Stimulated activated CD4-positive, alpha-beta T cell treated with anti-CD3 and anti-CD28 coated beads, Interleukin-12 subunit alpha, Interleukin-12 subunit beta, amount 100 ng/mL, for 4 hours (primary cell): ENCODE measurements at places on chromosomes 4 and X.

GRCh38 chr4:103493450-103494159 is 226.2 kb downstream of the TACR3 start:
- no peak for DNase-seq

GRCh38 chr4:17635056-17635455 is 20.6 kb downstream of the MED28 start:
- DNase-seq = no peak

DNA sequence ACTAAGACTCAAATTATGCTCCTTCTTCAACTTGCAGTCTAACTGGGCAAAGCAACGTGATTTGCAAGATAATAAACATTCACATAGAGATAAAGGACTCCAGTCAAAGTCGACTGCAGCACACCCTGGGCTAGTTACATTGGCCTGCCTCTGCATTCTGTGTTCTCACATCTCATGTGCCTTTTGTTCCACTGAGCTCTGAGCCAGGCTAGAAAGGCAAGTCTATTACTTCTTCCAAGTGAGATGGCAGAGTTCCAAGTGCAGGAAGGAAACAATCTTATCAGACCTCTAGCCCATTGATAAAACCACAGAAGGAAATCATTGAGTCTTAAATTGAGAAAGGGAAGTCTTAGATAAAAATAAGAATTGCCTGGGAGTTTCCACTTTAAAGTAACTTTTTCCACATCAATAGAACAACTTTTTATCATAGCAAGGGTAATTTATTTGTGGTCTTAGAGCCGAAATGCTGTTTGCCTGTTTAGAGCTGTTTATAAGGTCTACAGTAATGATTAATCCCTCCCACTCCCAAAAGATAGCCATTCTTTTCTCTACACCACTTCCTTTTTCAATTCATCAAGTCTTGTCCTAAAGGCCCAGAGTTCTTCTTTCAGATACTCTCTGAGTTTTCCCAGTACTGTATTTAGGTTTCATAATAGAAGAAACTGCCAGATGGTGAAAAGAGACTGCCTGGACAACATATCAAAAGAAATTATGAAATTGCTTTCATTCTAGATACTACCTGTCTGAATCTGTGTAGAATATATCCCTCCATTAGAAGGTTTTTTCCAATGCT is 200.2 kb downstream of the GUCY2F start:
- no peak for DNase-seq

- no peak for DNase-seq
These were observed 30.9 kb upstream of the INTS6L start for GRCh38 chrX:135489542-135489941.

GRCh38 chrX:40207626-40208025 is 109.9 kb upstream of the BCOR start:
- no peak for DNase-seq

DNA sequence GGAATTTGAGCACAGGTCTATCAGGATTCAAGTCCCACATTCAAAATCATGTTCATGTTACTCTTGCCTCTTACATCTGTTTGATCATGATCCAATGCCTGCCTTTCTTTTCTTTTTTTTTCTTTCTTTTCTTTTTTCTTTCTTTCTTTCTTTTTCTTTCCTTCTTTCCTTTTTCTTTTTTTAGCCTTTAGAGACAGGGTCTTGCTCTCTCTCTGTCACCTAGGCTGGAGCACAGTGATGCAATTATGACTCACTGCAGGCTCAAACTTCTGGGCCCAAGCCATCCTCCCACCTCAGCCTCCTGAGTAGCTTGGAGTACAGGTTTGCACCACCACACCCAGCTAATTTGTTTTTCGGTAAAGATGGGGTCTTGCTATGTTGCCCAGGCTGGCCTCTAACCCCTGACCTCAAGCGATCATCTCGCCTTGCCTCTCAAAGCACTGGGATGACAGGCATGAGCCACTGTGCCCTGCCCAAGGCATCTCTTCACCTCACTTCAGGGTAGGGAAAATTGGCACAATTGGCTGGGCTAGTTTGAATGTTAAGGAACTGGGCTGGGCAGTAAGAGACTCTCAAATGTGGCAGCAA is 359.2 kb downstream of the FBXW7 start:
- DNase-seq = no peak

DNA sequence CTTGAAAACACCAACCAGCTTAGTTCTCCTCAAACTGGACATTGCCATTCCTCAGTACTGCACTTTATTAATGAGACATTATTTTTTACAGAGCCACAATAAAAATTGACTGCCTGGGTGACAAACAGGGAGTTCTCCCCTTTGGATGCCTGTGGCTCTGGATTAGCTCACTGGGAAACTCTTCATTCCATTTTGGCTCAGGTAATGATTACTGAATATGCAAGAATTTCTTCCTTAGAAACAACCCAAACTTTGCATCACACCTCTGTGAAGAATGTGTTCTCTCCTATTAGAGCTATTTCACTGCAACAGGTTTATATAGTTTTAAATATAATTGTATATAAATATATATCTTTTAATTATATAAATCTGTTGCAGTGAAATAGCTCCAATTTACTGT is 2065.8 kb downstream of the ARAP2 start:
- DNase-seq = no peak

DNA sequence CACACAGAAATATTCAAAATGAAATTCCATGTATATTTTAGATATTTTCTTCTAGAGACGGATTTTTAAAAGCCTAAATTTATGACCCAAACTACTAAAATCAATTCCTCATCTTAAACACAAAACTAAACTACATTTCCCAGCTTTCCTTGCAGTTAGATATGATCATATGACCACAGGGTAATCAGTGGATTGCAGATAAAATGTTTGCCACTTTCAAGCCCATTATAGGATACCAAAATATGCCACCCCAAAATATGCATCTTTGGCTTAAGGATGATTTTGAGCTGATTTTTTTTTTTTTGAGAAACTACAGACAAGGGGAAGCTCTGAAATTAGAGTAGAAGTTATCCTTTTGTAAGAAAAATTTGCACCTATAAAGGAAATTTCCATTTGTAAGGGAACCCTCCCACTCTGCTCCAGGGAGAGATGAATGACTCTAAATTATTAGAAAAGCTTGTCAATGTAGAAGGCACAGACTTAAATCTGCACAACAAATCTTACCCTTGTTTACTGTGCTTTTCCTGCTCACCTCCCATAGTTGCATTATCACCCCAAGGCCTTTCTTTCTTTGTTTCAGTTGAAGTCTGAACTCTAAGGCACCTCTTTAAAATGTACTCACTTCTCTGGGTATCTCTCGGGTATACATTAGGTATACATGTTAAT is 503.0 kb downstream of the PDHA2 start:
- DNase-seq = no peak

- no peak for DNase-seq
These were observed 13.9 kb downstream of the TMSB4X start for GRCh38 chrX:12988797-12989196.

- DNase-seq = no peak
These were observed 1.2 kb downstream of the SH3D19 start for GRCh38 chr4:151324124-151324751.
